ENCODE measurements at places on chromosomes 7 and 10. TPM values are rescaled to one million over a fixed set of nuclear protein-coding genes. Genes with fewer than 3 reads are reported as not detected.

DNA sequence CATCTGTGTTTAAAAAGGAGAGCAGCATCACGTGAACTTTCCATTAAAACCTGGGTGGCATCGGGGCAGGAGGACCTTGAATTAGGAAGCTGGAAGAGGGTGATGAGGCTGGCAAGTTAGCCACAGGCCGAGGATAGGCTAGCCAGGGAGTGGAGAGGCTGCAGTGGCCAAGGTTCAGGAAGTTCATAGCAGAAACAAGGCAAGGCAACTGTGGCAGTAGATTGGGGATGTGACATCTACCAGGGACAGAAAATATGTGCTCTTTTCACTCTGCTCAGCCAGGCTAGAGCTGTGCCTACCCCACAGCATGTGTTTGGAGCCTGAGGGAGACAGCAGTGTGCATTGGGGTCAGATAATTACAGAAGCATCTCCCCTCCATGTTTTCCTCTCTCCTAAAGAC lies 2.2 kb upstream of the INPP5F start:
- no peak for DNase-seq

TEX36 gene
- not detected for total RNA-seq

DNA sequence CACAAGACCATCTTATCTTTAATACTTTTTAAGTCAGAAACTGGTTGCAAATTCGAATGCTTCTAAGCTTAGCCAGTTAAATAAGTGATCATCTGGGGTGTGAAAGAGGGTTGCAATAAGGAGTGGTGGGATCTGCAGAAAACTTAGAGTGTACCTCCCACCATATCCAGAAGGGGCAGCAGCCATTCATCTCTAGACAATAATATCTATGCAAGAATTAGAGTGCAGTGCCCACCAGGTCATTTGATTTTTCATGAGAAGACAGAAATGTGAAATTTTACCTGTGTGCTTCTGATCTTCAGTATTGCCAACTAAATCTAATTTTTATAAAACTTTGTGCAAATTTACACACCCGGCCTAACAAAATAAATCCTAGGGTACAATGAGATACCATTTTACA lies 127.2 kb upstream of the SP4 start:
- no peak for DNase-seq

MMRN2 gene
- total RNA-seq, result 25.3 TPM

OR6V1 gene
- not detected for total RNA-seq

GRCh38 chr10:106396192-106396591 lies 768.3 kb downstream of the SORCS1 start:
- DNase-seq, result no peak

DNA sequence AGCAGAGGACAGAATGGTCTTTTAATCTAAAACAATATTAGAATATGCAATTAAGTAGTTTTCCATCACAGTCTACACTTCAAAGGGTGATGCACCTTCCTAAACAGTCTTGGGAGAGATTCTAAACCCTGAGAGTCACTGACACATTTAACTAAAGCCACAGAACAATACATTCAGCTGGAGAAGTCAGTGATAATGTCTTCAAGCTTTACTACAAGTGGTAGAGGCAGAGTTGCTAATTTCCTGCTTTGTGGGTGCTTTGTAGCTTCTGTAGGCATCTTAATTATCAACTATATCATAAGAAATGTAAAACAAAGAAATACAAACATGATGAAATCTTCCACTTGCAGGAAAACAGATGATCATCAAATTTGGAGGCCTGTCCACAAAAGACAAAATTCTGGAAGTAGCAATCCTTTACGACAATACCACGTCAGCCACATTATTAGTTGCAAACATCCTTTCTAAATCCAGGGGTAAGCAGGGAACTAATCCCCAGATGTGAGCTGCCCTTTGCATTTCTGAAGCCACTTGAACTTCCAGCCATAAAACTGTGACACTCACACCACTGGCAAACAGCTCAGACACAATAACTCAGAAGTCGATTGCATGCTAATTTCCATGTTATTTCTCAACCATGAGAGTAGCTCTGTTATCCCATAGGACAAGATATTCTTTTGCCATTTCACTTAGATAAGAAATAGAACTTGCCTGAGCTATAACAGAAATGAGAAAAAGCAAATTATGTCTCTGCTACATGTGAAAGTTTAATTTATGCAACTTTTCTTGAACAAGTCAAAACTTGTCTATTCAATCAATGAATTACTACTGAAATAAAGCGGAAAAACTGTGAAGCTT lies 212.2 kb downstream of the FAM107B start:
- DNase-seq, result no peak

- DNase-seq, result no peak
These were observed 27.3 kb upstream of the NRG3 start for GRCh38 chr10:81847675-81848074.

DGKI gene
- total RNA-seq, result not detected

DNA sequence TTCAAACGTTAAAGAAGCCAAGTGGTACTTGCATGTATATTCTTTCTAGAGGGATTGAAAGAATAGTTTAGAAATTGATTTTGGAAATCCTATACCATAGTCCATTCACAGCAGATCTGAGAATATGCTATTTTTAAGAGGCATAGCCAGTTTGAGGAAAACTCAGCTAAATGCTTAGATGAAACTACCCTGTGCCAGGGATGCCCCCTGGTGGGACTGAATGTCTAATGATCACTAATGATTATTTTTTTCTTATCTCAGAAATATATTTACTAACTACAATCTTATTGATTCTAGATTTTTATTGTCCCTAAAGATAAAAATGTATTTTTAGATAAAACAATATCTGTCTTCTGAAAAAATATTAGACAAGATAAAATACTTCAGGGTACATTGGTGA lies 844.9 kb upstream of the PHF14 start:
- no peak for DNase-seq

THAP5 gene
- 2.2 TPM for total RNA-seq
